ENCODE measurements at places on chromosomes 3 and 15.

GRCh38 chr3:100076731-100077529 is 37.4 kb downstream of the FILIP1L start:
- no peak for DNase-seq

DNA sequence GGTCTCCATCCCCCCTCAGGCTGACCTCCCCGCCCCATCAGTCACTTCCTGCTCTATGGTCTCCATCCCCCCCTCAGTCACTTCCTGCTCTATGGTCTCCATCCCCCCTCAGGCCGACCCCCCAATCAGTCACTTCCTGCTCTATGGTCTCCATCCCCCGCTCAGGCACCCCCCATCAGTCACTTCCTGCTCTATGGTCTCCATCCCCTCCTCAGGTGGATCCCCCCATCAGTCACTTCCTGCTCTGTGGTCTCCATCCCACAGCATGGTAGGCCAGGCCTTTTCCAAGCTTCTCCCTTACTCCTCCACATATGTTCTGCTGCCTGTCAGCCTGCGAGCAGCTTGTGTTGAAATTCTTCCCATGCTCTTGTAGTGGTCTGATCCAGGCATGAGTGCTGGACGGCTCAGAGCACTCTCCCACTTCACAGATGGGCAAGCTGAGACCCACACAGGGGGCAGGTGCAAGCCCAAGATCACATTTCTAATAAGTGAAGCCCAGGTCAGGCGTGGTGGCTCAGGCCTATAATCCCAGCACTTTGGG is 36.8 kb downstream of the BDH1 start:
- no peak for DNase-seq

DNA sequence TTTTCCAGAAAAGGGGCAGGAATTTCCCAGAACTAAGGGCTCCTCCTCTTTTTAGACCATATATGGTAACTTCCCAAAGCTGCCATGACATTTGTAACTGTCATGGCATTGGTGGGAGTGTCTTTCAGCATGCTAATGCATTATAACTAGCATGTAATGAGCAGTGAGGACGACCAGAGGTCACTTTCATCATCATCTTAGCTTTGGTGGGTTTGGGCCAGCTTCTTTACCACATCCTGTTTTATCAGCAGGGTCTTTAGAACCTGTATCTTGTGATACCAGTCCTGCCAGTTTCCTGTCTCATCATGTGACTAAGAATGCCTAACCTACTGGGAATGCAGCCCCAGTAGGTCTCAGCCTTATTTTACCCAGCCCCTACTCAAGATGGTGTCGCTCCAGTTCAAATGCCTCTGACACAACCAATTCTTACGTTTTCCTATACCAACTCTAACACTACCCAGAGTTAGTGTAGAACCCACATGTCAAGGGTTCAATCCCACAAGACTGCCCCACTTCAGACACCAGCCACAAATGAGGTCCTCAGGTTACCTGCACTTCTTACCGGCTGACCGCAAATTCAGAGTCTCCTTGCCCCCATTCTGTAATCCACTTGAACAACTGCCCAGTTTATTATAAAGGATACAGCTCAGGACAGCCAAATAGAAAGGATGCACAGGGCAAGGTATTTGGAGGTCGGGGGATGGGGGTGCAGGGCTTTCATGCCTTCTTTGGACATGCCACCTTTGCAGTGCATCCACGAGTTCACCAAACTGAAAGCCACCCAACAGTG is 17.7 kb downstream of the FOXB1 start:
- DNase-seq: no peak

DNA sequence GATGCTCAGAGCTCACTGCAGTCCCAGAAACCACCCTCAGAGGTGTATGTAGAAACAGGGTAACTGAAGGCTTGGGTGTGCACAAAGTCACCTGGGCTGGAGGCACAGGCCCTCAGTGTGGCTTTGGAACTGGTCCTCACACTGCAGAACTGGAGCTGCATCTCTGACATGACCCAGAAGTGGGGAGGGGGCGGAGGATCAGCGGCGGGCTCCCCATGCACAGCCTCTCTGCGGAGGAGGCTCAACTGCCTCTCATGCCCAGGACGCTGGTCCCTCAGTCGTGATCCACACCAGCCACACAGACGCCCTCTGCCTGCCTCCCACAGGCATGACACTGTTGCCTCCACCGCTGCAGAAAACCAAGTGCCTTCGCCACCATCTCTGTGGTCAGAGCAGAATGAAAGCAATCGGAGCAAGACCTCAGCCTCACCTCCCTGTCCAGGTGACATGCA is 73.7 kb downstream of the TM2D3 start:
- no peak for DNase-seq

DNA sequence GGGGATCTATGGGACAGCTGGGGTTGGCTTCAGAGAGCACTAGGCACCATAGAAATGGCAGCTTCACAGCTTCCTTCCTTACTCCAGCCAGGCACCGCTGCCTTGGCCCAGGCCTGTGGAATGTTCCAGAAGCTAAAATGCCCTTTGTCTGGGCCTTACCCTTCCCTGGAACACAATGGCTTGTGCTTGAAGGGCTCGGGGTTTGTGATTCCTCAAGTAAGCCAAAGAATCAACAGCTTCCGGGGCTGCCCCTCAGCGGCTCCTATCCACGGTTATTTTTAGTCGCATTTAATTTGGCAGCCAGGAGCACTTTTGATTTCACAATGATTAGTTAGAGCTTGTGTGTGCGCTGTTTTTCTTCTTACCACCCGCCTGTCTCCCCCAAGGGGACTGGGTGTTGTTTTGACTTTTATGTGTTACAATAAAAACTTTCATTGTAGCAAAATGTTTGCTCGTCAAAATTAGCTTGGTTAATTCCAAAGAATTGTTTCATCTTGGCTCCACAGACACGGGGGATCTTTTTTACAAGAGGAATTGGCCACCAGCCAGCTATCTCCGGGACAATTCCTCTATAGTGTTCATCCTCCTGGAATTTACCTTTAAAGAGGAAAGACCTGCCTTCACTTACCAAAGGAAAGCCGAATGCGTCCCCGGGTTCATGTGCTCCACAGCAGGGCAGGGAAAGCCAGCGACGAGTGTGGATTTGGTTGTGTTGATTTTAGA is 73.8 kb downstream of the TLE3 start:
- DNase-seq: no peak

- no peak for DNase-seq
Observed at GRCh38 chr15:68618908-68619698, 40.3 kb downstream of the CORO2B start.

DNA sequence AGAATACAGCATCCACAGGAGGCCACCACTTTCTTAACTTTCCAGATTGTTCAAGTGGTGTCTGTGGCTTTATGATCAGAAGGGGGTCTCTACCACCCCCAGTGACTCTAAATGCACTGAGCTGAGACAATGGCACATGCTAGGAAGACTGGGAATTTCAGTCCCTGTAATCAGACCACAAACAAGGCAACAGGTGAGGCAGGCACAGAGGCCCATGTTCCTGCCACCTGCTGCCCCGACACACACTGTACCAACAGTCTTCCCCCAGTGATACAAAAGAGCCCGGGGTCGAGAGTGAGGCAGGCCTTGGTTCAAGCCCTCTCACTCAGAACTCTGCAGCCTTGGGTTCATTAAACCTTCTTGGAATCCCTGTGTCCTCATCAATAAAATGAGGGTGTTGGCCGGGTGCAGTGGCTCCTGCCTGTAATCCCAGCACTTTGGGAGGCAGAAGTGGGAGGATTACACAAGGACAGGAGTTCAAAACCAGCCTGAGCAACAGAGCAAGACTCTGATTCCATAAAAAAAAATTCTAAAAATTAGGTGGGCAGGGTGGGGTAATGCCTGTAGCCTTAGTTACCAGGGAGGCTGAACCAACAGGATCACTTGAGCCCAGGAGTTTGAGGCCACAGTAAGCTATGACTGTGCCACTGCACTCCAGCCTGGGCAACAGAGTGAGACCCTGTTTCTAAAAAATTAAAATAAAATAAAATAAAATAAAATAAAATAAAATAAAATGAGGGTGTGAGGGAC is 55.8 kb downstream of the ADCY5 start:
- no peak for DNase-seq

GRCh38 chr3:89184151-89184995 is 77.0 kb downstream of the EPHA3 start:
- DNase-seq: no peak

DNA sequence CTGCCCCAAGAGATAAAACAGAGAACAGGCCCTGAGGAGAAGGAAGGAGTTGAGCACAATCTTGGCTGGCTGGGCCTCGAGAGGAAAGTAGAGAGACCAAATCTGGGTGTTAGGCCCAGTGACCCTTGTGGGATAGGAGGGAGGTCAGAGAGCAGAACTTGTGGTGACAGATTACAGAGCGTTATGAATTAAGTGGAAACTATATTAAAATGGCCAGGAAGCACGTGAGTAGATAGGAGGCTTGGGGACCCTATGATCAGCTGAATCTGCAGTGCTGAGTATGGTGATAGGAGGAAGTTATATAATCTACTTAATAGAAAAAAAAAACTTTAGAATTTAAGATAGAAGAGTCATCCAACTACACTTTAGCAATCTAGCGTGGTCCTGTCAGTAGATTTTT is 30.0 kb downstream of the ST6GAL1 start:
- DNase-seq: no peak

DNA sequence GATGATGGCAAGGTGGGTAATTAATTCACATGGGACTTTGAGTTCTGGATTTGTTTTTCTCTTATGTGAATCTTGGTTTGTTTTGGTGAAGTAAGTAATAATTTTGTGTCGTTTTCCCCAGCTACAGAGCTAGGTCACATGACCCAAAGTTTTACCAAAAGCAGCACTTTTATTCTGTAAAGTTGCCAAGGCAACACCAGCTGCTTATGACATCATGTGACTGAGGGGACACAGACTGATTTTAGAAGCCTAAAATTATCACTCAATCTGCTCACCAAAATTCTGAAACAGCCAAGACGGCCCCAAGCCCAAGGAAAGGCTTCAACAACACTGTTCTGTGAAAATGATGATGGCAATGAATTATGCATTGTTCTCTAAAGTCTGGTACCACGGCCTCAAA is 63.9 kb downstream of the MEX3B start:
- no peak for DNase-seq

DNA sequence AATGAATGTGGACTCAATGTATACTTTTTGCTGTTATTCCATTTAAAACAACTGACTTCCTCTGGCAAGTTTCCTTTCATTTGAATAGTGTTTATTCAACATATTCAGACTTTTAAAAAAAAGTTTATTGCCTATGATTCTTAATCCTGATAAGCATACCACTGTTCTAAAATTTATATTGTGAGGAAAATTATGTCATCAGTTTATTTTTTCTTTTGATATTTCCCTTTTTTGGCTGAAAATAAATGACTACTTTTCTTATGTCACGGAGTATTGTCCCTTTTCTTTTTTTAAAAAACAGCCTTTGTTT is 109.5 kb downstream of the CDIN1 start:
- DNase-seq: no peak

DNA sequence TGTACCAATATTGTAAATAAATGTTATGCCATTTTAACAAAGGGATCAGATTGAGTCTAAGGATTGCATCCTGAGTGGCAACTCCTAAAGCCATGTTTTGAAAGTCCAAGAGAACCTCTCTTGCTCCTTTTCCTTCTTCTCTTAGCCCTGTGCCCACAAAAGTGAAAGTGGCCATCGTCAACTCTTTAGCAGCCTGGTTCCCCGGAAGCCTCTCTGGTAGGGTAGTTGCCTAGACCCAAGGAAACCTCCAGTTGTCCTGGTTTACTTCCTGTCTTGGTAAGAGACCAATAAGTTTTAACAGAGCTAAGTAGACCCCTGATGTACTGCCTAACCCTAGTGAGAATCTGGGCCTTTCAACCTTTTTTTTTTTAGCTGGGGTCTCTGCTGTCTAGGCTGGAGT is 10.2 kb upstream of the ITPKA start:
- no peak for DNase-seq

GRCh38 chr3:132038198-132038825 is 3.5 kb upstream of the CPNE4 start:
- DNase-seq: peak; percentile 13

- no peak for DNase-seq
Observed at GRCh38 chr3:155420881-155421486, 127.5 kb upstream of the STRIT1 start.

DNA sequence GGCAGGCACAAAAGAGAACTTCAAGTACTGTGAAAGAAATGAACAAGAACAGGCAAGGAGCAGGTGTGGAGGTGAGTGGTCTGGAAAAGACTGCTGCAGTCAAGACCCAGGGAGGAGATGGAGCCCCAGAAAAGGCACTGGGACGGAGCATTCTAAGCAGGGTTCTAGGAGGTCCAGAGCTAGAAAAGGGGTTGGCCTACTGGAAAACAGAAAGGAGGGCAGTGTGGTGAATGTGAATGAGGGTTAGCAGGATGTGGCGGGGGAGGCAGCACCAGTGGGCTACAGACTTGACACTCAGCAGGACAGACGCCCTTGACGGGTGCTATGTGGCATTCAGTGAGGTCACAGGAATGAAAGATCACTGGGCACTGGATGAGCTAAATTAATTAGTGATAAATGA is 75.7 kb downstream of the SENP2 start:
- no peak for DNase-seq

DNA sequence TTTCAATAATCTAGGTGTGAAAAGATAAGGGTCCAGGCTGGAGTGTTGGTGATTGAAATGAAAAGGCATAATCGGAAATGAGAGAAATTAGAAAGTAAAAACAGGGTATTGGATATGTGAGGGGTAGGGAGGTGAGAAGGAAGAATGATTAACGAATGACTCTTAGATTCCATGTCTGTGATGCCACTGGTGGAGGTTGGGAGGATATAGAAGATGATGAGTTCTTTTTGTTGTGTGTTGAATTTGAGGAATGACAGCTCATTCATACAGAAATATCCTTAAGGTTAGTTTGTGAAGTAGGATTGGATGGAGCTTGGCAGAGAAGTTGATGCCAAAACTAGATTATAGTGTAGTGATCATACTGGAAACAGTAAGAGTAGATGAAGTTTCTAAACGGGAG is 72.2 kb upstream of the CCNL1 start:
- no peak for DNase-seq

DNA sequence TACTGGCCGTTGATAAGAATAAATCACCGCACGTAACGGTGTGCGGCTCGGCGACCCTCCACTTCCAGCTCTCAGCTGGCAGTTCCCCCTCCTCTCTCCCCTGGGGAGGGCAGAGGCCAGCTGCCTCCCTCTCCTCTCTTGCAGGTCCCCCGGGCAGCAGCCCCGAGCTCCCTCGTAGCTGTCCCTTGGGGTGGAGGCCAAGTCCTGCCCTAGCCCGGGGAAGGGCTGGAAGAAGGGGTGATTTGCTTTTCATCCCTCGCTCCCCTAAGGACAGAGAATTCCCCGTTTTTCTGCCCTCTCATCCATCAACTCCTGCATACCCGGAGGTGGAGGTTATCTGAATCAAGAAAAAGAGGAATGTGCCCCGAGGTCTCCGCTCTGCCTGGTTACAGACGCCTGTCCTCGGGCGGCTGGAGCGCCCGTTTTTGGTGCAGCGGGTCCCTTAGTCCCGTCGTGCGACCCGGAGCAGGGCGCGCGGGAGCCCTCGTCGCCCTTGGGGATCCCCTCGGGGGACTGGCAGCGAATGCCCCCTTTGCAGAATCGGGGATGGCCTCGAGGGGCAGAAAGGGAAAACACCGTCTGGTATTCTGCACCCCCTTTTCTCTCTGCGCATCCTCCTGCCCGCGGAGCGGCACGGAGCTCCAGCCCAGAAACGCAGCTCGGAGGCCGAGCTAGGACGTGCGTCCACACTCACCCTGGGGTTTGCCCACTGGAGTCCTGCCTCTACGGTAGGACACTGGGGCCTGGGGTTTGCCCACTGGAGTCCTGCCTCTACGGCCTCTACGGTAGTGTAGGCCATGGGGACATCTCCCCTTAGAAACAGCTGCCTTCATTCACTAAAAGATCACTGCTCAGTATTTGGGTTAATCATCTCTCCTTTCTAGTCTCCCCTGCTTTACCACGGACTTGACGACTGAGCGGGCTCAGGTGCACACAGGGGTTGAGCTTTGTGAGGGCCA is 2.2 kb downstream of the PTPRG start:
- no peak for DNase-seq

Data from NCI-H2081 treated with DMSO at 0.1 percent for 48 hours (cell line).